ENCODE measurements at places on chromosomes 13 and 19. TPM values are rescaled to one million over a fixed set of nuclear protein-coding genes. Genes with fewer than 3 reads are reported as not detected.
A peak's percentile ranks its signal among the peaks of the same experiment; 100 is the strongest.

- DNase-seq, result no peak
These were observed 15.5 kb downstream of the ZNF211 start for GRCh38 chr19:57648331-57649003.

GRCh38 chr19:4077800-4078684, 11.3 kb upstream of the ZBTB7A start:
- peak; percentile 69 for DNase-seq

- no peak for DNase-seq
These were observed 1.2 kb downstream of the CD33 start for GRCh38 chr19:51226067-51226466.

DNA sequence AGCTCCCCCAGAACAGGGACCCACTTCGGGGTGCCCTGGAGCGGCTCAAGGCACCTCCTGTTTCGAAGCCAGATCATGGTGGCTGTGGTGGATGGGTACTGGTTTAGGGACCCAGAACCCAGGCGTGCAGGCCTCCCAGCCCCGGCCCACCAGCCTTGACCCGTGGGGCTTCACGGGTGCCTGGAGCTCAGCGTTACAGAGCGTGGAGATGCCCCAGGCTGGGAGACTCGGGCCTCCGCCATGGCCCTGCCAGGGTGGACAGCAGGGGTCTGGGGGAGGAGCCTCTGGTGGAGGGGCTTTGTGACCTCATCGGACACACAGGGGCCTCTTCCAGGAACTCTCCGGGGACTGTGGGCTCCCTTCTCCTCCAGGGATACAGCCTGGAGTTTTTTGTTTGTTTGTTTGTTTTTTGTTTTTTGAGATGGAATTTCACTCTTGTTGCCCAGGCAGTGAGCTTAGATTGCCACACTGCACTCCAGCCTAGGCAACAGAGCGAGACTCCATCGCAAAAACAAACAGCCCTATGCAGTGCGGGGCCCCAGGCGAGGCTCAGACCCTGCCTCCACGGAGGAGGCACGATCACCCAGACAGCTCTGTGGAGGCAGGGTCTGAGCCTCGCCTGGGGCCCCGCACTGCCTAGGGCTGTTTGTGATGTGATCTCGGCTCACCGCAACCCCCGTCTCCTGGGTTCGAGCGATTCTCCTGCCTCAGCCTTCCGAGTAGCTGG, at the start of gene GARIN5B:
Gene GARIN5B (minus strand): TSS at position 271 of the 727 bp plus-strand sequence. CDS start 194 bp downstream, at position 77.
- DNase-seq, result no peak

DNA sequence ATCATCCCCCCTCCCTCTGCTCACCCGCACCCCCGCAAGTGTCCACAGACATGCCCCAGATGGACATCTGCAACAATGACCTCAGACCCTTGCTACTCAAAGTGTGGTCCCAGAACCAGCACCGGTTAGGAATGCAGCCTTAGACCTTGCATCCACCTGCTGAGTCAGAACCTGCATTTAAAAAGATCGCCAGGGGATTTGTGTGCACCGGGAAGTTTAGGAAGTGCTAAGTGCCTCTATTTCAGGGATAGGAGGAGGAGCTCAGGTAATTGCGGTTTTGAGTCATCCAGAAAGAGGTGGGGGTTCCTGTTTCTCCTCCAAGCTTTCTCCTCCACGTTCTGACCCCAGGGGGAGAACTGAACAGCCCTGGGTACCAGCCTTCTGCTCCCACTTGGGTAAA, 46.2 kb downstream of the CACNA1A start:
- peak; percentile 72 for DNase-seq

The ATP8A2 gene
- polyA plus RNA-seq, result 6.3 TPM

The APOC4 gene
- polyA plus RNA-seq, result not detected

DNA sequence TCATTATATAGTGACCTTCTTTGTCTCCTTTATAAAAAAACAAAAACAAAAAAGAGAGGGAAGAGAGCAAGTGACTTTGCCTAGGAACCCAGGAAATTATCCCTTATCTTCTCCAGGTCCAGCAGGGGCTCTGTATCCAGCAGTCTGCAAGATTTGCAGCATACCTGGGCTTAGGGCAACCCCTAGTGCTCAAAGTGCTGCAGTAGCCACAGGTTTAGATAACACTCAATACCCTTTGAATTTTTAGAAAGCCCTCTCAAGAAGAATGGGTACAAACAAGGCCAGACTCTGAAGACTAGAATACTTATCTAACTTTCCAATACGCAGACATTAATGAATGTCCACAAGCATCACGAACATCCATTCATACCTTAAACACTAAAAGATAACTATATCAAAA, 43.2 kb downstream of the CCNA1 start:
- peak; percentile 75 for DNase-seq

DNA sequence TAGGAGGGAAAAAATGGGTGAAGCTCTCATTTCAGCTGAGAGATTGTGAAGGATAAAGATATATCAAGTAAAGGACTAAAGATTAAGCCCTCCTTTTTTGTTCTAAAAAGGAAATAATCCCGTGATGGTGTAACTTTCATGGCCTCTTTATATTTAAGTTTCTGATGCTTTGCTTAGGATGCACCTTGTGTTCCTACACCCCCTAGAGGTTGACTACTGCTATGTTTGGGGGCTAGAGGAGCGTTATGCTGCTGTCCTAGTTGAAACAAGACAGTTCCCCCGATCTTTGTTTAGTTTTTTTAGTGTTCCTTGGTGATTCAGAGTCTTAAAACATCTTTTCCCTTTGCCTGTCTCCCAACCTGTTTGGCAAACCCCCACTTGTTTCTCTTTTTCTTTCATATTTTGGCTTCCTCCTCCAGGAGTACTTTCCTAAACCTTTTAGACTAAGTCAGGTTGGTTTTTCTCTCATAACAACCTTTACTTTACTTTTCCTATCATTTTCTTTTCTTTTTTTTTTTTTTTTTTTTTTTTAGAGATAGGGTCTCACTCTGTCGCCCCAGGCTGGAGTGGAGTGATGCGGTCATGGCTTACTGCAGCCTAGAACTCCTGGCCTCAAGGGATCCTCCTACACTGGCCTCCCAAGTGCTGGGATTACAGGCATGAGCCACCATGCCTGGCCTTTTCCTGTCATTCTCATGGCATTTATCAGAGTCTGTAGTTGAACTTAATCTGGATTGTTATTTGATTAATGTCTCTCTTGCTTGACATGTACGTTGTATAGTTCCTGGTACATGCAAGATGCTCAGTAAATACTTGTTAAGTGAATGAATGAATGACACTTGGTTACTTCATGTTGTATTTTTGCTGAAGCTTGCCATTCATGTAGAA, 2.8 kb downstream of the UBA2 start:
- peak; percentile 83 for DNase-seq
